Hepatocyte (in vitro differentiated cells): ENCODE measurements at places on chromosomes 1 and 21.

- DNase-seq, result no peak
Observed at GRCh38 chr1:168640836-168641235, 64.4 kb downstream of the XCL1 start.

DNA sequence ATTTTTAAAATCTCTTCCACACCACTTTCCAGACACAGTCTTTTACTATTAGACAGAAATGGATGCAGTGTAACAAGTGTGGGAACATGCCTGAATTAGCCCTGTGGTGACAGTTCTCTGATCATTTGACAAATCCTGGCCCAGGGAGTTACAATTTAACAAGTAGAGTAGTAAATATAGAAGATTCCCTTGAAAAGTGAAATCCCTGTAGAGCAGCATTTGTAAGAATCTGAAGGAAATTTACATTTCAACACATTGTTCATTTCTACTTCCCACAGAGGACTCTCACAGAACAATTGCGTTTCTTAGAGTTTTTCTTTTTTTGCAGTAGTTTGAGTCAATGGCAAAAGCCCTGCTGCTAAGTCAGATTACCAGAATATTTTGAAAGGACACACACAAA, 458.3 kb upstream of the BRINP3 start:
- DNase-seq, result no peak

- peak; percentile 33 for DNase-seq
Observed at GRCh38 chr1:40625076-40625475, 40.4 kb downstream of the RIMS3 start.

- DNase-seq, result no peak
Observed at GRCh38 chr1:48679859-48680258, 96.8 kb downstream of the BEND5 start.

GRCh38 chr1:107147843-107148242, 7.0 kb downstream of the NTNG1 start:
- DNase-seq, result no peak

DNA sequence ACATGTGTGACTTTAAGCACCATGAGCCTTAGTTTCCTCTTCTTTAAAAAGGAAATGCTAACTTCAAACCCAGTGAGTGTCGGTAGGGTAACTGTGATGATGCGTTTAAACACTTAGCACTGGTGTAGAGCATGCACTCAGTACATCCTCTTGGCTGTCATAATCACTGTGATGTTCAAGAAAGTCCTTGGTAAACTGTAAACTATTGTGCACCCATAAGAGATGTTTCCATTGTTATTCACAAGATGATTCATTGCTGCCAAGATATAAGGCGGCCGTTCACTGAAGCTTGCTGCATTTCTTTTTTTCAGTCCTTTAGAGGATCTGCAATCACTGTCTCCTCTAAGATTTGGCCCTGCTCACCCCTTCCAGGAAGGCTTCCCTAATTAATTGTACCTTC, 61.8 kb upstream of the DAB1 start:
- DNase-seq, result no peak

DNA sequence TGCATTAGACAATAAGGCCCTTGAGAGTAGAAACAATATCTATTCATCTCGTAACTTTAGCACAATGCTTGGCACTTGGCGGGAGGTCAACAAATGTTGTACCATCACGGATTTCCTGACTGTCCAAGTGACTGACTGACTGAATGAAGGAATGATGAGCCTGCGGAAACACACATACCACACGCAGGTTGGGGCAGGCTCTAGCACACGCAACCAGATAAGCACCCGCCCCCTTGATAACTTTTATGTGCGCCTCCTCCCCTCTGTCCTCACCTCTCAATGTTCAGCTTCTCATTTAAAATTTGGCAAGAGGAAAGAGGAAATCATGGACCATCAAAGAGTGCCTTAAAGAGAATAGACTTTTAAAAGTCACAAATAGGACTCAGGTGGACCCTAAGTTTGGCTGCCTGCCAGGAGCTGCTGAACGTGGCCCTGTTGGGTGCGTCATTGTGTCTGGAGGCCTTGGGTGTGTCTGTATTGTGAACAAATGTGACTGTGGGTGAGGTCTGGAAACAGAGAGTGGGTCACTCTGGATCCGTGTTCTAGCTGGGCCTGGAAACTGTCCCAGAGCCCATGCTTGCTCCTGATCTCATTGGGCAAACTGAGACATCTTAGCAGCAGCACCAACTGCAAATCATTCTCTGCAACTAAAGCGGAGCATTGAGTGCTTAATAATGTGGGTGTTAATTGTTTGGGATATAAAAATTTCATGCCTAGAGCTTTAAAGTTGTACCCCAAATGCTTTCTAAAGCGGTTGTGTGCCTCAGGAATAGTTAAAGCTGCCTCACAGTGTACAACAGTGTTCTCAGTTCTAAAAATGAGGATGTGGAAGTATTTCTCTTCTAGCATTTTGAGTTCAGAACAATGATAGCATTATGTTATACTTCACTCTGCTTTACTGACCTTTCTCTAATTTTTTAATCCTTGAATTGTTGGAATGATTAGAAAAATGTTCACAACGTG, 47.6 kb upstream of the ABCG1 start:
- DNase-seq, result peak; percentile 46

GRCh38 chr1:223486366-223486765, 93.2 kb downstream of the CCDC185 start:
- no peak for DNase-seq

DNA sequence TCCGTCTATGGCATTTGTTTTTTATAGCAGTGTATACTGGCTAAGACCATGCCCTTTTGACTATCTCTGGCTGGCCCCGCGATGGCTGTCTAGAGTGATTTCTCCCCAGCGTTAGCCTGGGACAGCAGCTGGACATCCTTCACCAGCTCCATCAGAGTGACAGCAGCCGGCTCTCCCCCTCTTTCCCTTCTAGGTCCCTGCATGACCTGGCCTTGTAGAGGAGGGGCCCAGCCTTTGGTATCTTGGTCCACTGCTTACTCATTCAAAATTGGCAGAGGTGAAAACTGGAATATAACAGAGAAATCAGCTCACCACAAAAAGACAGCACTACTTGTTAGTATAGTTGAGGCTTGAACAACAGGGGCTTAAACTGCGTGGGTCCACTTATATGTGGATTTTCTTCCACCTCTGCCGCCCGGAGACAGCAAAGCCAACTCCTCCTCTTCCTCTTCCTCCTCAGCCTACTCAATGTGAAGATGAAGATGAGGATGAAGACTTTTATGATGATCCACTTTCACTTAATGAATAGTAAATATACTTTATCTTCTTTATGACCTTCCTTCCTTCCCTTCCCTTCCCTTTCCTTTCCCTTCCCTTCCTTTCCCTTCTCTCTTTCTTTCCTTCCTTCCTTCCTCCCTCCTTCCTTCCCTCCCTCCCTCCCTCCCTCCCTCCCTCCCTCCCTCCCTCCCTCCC, 29.4 kb upstream of the B3GALNT2 start:
- no peak for DNase-seq

DNA sequence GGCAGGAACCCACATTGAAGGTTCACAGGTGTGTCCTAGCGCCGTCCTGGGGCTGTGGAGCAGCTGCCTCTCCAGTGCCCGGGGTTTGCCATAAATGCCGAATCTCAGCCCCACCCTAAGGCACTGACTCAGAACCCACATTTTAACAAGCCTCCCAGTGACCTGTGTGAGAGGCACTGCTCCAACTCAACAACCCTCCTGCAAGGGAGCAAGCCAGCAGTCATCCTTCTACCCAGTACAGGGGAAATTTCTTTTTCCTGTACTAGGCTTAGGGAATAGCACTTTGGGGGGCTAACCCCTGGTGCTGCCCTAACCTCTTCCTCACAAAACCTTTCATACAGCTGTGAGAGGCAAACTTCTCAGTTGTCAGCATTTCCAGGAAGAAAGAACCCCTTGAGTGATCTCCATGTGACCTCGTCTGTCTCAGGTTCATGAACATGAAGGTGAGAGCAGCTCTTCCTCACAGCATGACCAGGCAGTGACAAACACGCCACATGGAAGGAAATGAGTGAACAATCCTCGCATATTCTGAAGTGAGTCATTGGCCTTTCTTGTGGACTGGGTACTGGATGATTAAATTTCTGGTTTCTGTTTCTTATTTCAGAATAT, 11.4 kb upstream of the BCAR3 start:
- no peak for DNase-seq

DNA sequence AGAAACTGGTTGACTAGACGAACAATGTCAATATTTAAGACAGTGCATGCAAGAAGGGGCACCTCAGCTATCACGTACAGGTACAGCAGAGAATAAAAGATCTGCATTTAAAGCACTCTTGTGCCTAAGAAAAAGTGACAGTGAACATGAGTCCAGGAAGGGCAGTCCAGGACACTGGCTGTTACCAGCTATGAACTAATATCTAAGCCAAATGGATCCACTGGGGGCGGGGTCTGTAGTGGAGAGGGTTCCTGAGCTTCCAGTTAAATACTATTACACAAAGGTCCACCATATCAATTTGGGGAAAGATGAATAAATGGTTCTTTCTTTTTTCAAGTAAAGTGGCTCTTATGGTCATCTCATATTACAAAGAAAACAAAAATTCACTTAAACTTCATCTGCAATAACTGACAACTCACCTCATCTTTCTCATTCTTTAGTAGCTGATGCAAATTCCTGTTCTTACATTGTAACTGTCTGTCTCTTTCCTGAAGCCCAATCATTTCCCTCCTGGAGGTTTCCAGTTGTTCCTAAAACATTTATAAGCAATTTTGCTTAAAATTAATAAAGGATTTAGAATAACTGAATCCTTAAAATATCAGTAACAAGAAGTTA, 24.5 kb downstream of the SSX2IP start:
- DNase-seq, result no peak

- DNase-seq, result no peak
Observed at GRCh38 chr1:15412175-15412800, 2.6 kb downstream of the EFHD2 start.

DNA sequence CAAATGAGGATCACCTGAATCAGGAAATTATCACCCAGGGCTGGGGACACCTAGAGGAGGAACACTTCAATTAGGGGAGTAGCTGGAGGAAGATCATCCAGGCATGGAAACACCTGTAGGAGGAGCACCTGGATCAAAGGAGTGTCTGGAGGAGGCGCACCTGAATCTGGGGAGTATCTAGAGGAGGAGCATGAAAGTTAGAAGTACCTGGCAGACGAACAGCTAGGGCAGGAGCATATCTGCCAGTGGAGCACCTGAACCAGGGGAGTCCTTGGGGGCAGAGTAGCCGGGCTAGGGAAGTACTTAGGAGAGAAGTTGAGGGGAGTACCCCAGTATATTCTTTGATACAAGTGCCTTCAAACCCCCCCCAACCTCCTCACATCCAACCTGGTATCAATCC, 1.3 kb downstream of the C1orf210 start:
- DNase-seq, result no peak

DNA sequence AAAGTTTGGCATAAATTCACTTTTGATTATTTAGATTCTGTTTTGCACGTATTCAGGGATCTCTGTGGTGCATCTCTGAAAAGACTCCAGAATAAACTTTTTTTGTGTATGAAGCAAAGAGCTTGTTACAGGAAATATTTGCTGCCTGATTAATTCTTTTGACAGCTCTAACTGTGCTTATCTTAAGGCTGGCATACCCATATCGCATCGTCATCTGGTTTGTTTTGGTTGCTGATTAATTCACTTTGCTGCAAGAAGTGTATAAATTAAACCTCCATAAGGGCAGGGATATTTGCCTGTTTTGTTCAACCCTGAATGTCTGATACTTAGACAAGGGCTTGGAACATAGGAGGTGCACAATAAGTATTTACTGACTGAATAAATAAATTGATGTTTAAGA, 17.5 kb upstream of the DUSP10 start:
- no peak for DNase-seq
